ENCODE measurements at places on chromosomes 5 and 9.
A peak's percentile ranks its signal among the peaks of the same experiment; 100 is the strongest.

GRCh38 chr9:92668746-92669526 lies 995 bp downstream of the IPPK start:
- peak; percentile 76 for DNase-seq

GRCh38 chr5:34571677-34572041 lies 84.5 kb upstream of the RAI14 start:
- DNase-seq: peak; percentile 40

- DNase-seq: peak; percentile 77
These were observed 156.2 kb downstream of the MELK start for GRCh38 chr9:36728651-36729520.

- DNase-seq: no peak
These were observed 74.1 kb downstream of the STX17 start for GRCh38 chr9:99980598-99980997.

Data from M059J (cell line).